Trophoblast cell (in vitro differentiated cells and primary cell): ENCODE measurements at places on chromosomes 3 and 15.

GRCh38 chr3:113084777-113085176 is 94.0 kb downstream of the GTPBP8 start:
- no peak overlapping the region for H3K27ac ChIP-seq
- no peak for DNase-seq

DNA sequence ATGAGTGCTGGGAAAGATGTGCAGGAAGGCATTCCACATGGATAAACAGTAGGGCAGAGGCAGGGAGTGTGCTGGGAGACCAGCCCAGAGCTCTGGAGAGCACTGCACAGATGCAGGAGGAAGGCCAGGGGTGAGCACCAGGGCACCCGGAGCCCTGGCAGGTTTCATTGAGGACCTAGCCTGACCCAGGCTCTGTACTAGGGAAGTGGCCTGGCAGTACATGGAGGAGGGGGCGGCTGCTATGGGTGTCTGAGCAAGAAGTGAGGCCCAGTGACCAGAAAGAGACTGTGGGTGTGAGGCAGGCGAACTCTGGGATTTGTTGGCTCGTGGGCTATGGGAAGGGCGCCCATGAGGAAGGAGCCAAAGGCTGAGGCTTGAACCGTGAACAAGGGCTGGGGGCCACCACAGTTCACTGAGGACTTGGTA is 139.1 kb downstream of the DNAJB8 start:
- no peaks in the 10 kb centered on the region for H3K27me3 ChIP-seq
- H3K27ac ChIP-seq = no peak overlapping the region
- DNase-seq = no peak
- no peak overlapping the region for H3K4me3 ChIP-seq

GRCh38 chr15:63075984-63076713 is 33.6 kb downstream of the TPM1 start:
- no peaks in the 10 kb centered on the region for H3K27me3 ChIP-seq
- peak; percentile 77 for DNase-seq
- H3K4me3 ChIP-seq = no peak overlapping the region
- H3K4me1 ChIP-seq = peaks cover 27% of the 10 kb centered on the region

GRCh38 chr3:197354568-197355001 is 56.2 kb upstream of the DLG1 start:
- no peak overlapping the region for H3K27ac ChIP-seq
- no peaks in the 10 kb centered on the region for H3K36me3 ChIP-seq
- no peak for DNase-seq
- H3K4me1 ChIP-seq = peaks cover 4% of the 10 kb centered on the region

DNA sequence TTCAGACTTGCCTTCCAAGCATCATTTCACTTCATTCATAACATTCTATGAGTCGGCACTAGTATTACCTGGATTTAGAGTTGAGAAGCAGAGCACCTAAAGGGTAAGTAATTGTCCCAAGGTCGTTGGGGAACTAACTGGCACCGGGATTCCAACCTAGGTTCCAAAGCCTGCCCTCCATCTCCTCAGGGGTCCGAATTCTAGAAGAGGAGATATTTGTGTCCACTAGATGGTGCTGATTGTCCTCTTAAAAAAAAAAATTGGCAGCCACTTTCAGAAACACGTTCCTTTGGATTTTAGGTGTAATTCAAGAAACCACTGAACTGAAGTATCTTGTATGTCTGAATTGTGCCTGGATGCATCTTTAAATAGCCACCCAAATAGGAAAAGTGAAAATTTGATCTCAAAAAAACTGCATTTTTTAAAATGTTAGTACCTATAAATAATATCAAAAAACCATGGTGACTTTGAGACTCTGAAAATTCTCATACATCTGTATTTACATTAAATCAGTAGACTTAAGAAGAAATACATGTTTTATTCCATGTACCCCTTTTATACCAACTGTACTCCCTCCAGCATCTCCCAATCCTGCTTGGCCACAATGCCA is 3.9 kb upstream of the FSIP1 start:
- peak; percentile 23 for DNase-seq
- H3K27ac ChIP-seq = no peak overlapping the region
- H3K36me3 ChIP-seq = no peaks in the 10 kb centered on the region
- H3K4me3 ChIP-seq = no peak overlapping the region
- peaks cover 3% of the 10 kb centered on the region for H3K4me1 ChIP-seq

- no peak overlapping the region for H3K27ac ChIP-seq
- H3K27me3 ChIP-seq = no peaks in the 10 kb centered on the region
- H3K4me3 ChIP-seq = no peak overlapping the region
- DNase-seq = no peak
- no peaks in the 10 kb centered on the region for H3K4me1 ChIP-seq
Measured at GRCh38 chr15:78239811-78240210, 5.4 kb upstream of the ACSBG1 start.

GRCh38 chr3:51799879-51800749 is 21.1 kb upstream of the IQCF6 start:
- peak; percentile 87 for DNase-seq
- no peaks in the 10 kb centered on the region for H3K27me3 ChIP-seq

GRCh38 chr3:100003609-100004503 is 110.4 kb downstream of the FILIP1L start:
- H3K27ac ChIP-seq = peak overlapping the region; percentile 40
- no peak overlapping the region for H3K4me3 ChIP-seq
- DNase-seq = no peak
- no peaks in the 10 kb centered on the region for H3K36me3 ChIP-seq
- H3K4me1 ChIP-seq = peaks cover 8% of the 10 kb centered on the region

DNA sequence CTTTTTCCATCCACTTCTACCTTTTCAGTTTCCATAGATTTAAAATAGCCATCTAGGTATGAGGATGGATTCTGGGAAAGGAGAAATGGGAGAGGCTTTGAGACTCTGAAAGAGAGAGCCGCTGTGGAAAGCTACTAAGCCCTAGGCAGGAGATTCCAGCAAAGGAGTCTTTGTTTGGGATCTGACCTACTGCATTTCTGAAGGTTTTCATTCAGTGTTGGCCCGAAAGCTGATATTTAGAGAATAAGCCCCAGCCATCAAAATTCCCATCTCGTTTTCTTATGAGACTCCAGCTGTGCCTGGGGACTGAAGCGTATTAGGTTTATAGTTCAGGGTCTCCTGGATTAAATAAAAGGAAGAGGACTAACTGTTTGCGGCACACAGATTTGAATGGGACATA is 19.5 kb downstream of the LIPH start:
- peaks cover 2% of the 10 kb centered on the region for H3K4me1 ChIP-seq
- no peak for DNase-seq
- no peaks in the 10 kb centered on the region for H3K27me3 ChIP-seq
- no peaks in the 10 kb centered on the region for H3K36me3 ChIP-seq
- no peak overlapping the region for H3K4me3 ChIP-seq

DNA sequence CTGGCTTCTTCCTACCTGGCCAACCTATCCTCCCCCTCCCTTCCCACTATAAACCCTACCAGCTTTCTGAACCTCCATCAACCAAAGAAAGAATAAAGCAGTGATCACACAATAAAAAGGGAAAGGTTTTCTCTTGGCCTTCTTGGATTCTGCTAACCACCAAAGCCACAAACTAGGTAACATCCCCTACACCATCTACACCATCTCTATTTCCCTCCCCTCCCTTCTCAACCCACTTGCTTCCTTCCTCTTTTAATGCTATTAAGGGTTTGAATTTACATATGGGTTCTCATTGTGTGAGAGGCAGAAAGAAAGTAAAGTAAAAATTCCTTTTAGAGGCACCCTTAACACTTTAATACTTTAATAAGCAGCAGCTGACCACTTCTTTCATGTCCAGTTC is 25.8 kb upstream of the RSL24D1 start:
- no peak for DNase-seq
- no peaks in the 10 kb centered on the region for H3K36me3 ChIP-seq
- H3K27me3 ChIP-seq = no peaks in the 10 kb centered on the region

DNA sequence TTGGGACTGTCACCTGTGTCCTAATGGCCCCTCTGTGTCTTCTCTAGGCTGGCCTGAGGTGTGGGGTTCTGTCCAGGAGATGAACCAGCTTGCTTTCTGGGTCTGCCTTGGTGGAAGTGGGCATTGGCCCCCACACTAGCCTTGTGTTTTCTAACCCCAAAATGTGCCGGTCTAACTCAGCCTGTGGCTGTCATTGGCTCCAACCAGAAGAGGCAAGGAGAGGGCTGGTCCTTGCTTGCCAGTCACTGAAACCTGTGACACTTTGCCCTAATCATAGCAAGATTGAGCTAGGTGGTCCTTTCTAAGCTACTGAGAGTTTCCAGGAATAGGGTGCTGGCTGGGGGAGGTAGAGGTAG is 2.2 kb downstream of the C15orf39 start:
- no peak for DNase-seq
- H3K27ac ChIP-seq = no peak overlapping the region
- H3K4me1 ChIP-seq = peaks cover 23% of the 10 kb centered on the region
- peaks cover 26% of the 10 kb centered on the region for H3K36me3 ChIP-seq
- no peaks in the 10 kb centered on the region for H3K27me3 ChIP-seq

DNA sequence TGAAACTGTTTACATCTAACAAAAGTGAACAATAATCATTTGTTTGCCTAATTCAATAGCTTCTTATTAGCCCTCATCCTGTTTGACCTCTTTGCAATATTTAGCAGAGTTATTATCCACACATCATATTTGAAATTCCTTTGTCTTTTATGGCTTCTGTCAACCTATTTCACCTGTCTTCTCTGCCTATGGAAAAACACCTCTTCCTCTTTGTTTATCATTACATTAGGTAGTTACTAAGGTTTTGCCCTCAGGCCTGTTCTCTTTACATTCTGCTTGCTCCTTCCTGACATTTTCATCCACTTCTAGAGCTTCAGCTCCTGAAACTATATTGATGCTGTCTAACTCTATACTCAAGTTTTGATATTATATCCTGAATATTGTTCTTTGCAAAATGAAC is 183.0 kb downstream of the SUCNR1 start:
- H3K4me1 ChIP-seq = no peaks in the 10 kb centered on the region
- H3K27me3 ChIP-seq = no peaks in the 10 kb centered on the region
- H3K4me3 ChIP-seq = no peak overlapping the region
- no peaks in the 10 kb centered on the region for H3K36me3 ChIP-seq
- H3K27ac ChIP-seq = no peak overlapping the region
- DNase-seq = peak; percentile 80

DNA sequence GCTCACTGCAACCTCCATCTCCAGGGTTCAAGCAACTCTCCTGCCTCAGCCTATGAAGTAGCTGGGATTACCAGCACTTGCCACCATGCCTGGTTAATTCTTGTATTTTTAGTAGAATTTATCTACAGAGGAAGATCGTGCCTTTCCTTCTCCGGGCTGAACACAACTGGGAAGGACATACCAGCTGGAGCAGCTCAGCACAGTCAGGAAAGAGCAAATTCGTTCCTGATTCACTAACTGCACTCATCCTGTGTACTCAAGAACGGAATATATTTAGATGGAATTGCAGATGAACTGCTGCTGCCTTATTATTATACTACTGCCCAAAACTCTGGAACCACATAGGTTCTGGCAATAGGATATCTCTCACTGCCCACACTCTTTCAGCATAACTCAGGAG is 27.1 kb upstream of the P4HTM start:
- H3K4me1 ChIP-seq = peaks cover 2% of the 10 kb centered on the region
- no peak for DNase-seq
- no peak overlapping the region for H3K4me3 ChIP-seq
- H3K36me3 ChIP-seq = peaks cover 17% of the 10 kb centered on the region
- H3K27me3 ChIP-seq = no peaks in the 10 kb centered on the region

DNA sequence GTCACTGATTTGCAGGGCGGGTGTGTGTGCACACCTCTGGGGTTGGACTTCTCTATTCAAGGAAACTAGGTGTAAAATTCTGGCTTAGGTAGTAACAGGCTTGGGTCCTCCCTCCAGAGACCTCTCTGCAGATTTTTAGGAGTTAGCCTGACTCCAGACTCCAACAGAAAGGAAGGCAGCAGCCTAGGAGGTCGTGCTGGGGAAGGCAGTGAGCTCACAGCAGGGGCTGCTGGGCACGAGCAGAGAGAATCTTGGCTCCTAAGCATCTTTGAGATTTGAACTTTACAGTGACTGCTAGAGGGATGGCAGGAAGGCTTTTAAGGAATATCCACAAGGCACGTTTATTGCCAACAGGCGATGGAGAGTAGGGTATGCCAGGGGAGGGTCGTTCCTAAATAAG is 612.6 kb downstream of the FOXP1 start:
- no peak overlapping the region for H3K4me3 ChIP-seq
- no peak overlapping the region for H3K27ac ChIP-seq
- no peaks in the 10 kb centered on the region for H3K36me3 ChIP-seq
- no peaks in the 10 kb centered on the region for H3K27me3 ChIP-seq
- no peak for DNase-seq

GRCh38 chr3:126389112-126389793 is 5.5 kb upstream of the CFAP100 start:
- H3K27ac ChIP-seq = no peak overlapping the region
- H3K36me3 ChIP-seq = no peaks in the 10 kb centered on the region
- DNase-seq = peak; percentile 94
- H3K27me3 ChIP-seq = peaks cover 6% of the 10 kb centered on the region

DNA sequence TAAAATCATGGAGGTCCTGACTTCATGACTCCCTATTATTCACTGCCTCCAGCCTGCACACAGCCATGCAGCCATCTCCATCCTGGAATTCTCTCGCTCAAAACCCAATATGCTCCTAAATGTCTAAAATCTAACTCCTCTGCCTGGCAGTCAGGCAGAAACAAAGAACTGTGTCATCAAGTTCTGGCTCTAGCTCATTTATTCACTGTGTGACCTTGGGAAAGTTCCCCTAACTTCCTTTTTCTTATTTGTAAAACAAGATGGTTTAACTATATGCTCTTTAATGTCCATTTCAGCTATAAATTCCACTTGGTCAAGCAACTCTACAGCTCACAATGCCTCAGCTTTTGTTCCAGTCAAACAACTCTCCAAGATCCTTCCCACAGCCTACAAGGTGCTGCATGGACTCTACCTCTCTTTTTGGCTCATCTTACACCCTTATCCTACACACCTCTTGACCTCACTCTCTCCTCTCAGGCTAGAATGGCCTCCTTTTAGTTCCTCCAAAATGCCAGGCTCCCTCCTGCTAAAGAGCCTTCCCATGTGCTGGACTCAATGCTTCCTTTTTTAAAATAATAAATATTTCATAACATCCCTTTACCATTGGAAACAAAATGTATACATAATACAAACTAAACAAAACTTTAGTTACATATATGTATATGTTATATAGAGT is 16.4 kb downstream of the PIK3CB start:
- peaks cover 1% of the 10 kb centered on the region for H3K4me1 ChIP-seq
- H3K4me3 ChIP-seq = no peak overlapping the region
- H3K36me3 ChIP-seq = no peaks in the 10 kb centered on the region
- no peaks in the 10 kb centered on the region for H3K27me3 ChIP-seq
- no peak for DNase-seq
- no peak overlapping the region for H3K27ac ChIP-seq

DNA sequence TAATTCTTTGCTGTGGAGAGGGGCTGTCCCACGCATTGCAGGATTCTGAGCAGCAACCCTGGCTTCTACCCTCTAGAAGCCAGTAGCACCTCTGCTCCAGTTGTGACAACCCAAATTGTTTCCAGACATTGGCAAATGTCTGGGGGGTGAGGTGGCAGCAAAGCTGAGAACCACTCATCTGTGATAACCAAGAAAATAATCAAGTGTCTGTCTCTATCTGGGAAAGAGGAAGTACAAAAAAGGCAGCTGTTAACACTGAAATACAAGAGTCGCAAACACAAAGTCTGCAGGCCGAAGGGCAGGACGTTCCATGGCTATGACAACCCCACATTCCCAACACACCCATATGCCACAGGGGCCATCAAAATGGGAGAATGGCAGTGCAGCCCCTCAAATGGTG is 42.2 kb upstream of the GNB5 start:
- H3K4me3 ChIP-seq = no peak overlapping the region
- H3K36me3 ChIP-seq = no peaks in the 10 kb centered on the region
- H3K4me1 ChIP-seq = peaks cover 11% of the 10 kb centered on the region
- no peak for DNase-seq
- H3K27me3 ChIP-seq = no peaks in the 10 kb centered on the region
- peak overlapping the region; percentile 59 for H3K27ac ChIP-seq

GRCh38 chr3:36477655-36478054 is 97.4 kb downstream of the STAC start:
- DNase-seq = no peak
- H3K4me3 ChIP-seq = no peak overlapping the region
- H3K27ac ChIP-seq = no peak overlapping the region
- H3K27me3 ChIP-seq = no peaks in the 10 kb centered on the region
- H3K4me1 ChIP-seq = no peaks in the 10 kb centered on the region
- H3K36me3 ChIP-seq = no peaks in the 10 kb centered on the region
